ENCODE measurements at places on chromosomes 16 and 17. TPM values are rescaled to one million over a fixed set of nuclear protein-coding genes. Genes with fewer than 3 reads are reported as not detected.
A peak's percentile ranks its signal among the peaks of the same experiment; 100 is the strongest.

DNA sequence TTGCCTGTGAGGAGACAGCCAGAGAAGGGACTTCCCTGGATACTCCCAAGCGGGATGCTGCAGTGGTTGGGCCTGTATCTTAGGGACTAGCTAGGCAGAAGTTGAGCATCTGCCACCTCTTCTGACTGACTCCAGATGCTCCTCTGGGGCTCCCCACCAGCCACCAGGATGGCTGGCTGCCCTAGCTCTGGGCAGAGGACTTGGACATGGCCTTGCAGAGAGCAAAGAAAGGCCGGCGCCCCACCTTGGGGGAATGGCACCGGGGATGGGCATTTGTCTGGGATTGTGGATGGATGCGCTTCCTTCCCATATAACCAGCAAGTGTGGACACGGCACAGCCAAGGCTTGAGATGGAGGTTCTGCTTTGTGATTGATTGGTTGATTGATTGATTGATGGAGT lies 69.0 kb downstream of the OR1D5 start:
- no peak overlapping the region for H3K27ac ChIP-seq
- H3K4me1 ChIP-seq = no peaks in the 10 kb centered on the region
- H3K27me3 ChIP-seq = no peaks in the 10 kb centered on the region
- no peak overlapping the region for H3K4me3 ChIP-seq
- DNase-seq = no peak
- H3K36me3 ChIP-seq = peaks cover 64% of the 10 kb centered on the region

DNA sequence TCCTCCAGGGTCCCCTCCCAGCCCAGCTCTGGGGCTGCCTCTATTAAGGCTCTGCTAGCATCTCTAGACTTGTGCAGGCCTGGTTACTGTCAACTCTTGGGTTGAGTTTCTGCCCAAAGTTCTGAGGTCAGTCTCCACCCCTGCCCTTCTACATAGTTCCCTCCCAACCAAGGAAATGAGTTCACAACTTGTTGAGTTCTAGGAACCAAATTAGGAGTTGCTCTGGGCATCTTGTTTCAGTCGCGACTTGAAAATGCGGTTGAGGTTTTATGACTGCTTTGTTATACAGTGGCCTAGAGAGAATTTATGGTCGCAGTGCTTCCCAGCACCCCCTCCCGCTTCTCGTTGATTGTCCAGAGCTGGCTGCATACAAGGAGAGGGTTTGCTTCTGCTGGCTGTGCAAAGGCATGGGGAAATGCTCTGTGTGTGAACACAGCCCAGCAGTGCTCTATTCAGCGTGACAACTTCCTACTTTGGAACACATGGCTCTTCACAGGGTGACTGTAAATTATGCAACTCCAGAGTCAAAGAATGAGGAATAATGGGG lies 20.2 kb downstream of the GNAO1 start:
- no peak overlapping the region for H3K27ac ChIP-seq
- no peak overlapping the region for H3K4me3 ChIP-seq
- no peaks in the 10 kb centered on the region for H3K4me1 ChIP-seq

- H3K27me3 ChIP-seq = peaks cover 24% of the 10 kb centered on the region
- H3K4me3 ChIP-seq = no peak overlapping the region
- H3K27ac ChIP-seq = no peak overlapping the region
- no peaks in the 10 kb centered on the region for H3K4me1 ChIP-seq
Observed at GRCh38 chr17:36890398-36891168, 46.7 kb upstream of the LHX1 start.

CFAP97D1 gene
- not detected for total RNA-seq

DNA sequence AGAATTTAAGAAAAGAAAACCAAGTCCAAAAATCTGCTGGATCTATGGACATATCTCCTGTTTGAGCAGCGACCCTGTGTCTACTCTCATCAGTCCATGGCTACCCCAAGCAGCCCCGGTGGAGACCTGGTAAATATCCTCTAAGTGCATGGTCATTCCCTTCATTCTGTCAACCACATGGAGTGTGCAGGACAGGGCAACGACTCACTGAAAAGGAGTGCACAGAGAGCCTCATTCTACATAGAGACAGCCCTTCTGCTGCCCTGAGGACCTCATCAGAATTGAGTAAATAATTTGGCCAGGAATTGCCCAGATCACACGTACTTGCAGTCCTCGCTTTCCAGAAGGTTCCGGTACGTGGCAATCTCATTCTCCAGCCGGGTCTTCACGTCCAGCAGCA lies 3.0 kb downstream of the KRT38 start:
- H3K4me1 ChIP-seq = no peaks in the 10 kb centered on the region
- no peak overlapping the region for H3K4me3 ChIP-seq
- no peak overlapping the region for H3K27ac ChIP-seq
- no peaks in the 10 kb centered on the region for H3K36me3 ChIP-seq
- no peak for DNase-seq

GRCh38 chr17:70144260-70144846 lies 25.0 kb upstream of the KCNJ2 start:
- no peaks in the 10 kb centered on the region for H3K36me3 ChIP-seq
- no peak overlapping the region for H3K4me3 ChIP-seq

GRCh38 chr16:31704138-31704537 lies 169.5 kb upstream of the ZNF267 start:
- H3K4me3 ChIP-seq = no peak overlapping the region
- H3K27me3 ChIP-seq = no peaks in the 10 kb centered on the region
- H3K36me3 ChIP-seq = peaks cover 67% of the 10 kb centered on the region
- H3K4me1 ChIP-seq = peaks cover 60% of the 10 kb centered on the region
- DNase-seq = no peak

DNA sequence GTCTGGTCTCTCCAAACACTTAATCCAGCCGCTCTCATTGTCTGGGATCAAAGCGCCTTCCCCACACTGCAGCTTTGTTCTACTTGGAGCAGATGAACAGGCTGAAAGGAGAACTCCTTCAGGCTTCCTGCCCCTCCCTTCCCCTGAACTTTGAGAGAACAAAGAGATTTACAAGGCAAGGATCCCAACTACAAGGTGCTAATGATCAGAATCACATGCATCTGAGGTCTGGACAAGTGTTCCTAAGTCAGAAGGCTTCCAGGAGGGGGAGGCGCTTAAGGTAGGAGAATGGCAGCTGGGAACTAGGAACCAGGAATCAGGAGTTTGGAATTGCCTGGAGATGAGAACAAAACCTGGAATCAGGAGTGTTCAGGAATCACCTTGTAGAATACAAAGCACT lies 606.3 kb upstream of the CDH11 start:
- no peaks in the 10 kb centered on the region for H3K36me3 ChIP-seq
- DNase-seq = no peak
- no peaks in the 10 kb centered on the region for H3K27me3 ChIP-seq

DBF4B gene
- 1.5 TPM for total RNA-seq

GRCh38 chr17:42289611-42290181 lies 1.4 kb downstream of the STAT5A start:
- peak overlapping the region; percentile 87 for H3K27ac ChIP-seq
- peaks cover 52% of the 10 kb centered on the region for H3K4me1 ChIP-seq
- no peaks in the 10 kb centered on the region for H3K27me3 ChIP-seq
- H3K36me3 ChIP-seq = peaks cover 31% of the 10 kb centered on the region

DNA sequence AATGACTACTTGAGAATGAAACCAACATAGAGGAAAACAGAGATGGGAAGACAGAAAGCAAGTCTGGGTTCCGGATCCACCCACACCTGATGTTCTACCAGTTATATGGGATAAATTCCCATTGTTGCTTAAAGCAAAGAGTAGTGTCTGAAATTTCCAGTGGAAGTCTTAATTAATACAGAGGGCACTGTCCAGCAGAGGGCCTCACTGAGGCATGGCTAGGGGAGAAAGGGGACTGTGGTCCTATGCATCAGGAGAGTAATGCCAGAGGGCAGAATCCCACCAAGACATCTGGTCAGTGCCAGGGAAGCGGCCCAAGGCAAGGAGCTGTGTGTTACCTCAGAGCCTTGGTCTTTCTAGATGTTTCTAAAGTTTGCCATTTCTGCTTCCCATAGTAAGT lies 7.5 kb upstream of the UMOD start:
- H3K27ac ChIP-seq = no peak overlapping the region
- no peaks in the 10 kb centered on the region for H3K27me3 ChIP-seq
- H3K36me3 ChIP-seq = no peaks in the 10 kb centered on the region
- H3K4me3 ChIP-seq = no peak overlapping the region

DNA sequence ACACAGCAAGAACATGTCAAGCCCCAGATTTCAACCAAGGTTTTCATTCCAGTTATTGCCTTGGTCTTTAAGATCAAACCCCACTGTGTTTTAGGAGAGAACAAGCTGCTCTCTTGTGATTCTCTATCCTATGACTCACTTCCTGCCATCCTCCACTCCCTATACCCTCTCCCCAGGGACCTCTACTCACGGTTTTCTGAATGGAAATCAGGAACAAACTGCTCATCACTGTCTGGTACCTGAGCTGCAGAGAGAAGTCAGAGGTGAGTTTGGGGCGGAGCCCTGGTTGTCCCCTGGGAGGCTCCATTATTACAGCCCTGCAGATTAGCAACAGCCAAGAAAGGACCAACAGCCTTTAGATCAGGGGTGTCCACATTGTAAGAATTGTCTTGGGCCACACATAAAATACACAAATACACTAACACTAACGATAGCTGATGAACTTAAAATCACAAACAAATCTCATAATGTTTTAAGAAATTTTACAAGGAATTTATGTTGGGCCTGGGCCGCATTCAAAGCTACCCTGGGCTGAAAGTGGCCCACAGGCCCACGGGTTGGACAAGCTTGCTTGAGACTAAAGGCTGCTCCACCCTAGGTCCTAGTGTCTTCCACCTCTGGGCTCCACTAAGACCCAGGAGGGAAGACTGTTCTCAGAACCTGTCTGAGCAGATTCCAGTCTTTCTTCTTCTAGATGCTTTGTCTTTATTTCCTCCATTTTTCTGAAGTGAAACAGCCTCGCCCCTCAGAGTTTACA lies 9.7 kb downstream of the ETV4 start:
- H3K4me3 ChIP-seq = no peak overlapping the region
- H3K4me1 ChIP-seq = no peaks in the 10 kb centered on the region
- H3K27ac ChIP-seq = no peak overlapping the region

- H3K36me3 ChIP-seq = peaks cover 2% of the 10 kb centered on the region
- no peak for DNase-seq
- no peaks in the 10 kb centered on the region for H3K27me3 ChIP-seq
Observed at GRCh38 chr16:69276148-69277115, 34.7 kb upstream of the VPS4A start.

TBC1D3C gene
- total RNA-seq = not detected

DNA sequence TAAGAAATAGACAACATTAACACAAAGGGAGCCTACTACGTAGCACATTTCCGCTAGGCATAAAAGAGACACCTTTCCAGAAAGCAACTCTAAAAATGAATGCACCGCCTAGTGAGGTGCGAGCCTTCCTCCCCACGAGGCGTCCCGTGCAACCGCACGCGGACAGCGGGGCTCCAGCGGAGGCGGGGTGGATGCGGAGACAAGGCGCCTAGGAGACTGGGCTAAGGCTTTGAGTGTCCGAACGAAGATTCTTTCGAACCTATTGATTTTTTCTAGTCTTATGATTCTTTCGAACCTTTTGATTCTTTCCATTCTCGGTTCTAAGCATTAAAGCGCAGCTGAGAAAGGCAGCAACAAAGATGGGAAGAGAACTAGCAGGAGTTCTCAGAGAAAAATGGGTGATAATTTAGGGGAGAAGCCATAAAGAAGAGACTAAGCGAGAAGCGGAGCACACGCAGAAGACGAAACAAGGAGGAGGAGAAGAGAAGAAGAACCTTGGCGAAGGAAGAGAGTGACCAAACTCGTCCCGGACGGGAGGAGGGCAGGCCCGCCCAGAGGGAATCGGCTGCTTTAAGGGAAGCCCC lies 394 bp upstream of the CPD start:
- H3K27me3 ChIP-seq = no peaks in the 10 kb centered on the region
- H3K4me1 ChIP-seq = peaks cover 37% of the 10 kb centered on the region
- H3K36me3 ChIP-seq = no peaks in the 10 kb centered on the region
- DNase-seq = peak; percentile 35
- peak overlapping the region; percentile 88 for H3K27ac ChIP-seq

TXNL4B gene
- 11.5 TPM for total RNA-seq

C16orf96 gene
- 0.27 TPM for total RNA-seq

- H3K4me3 ChIP-seq = no peak overlapping the region
- DNase-seq = peak; percentile 48
- H3K27ac ChIP-seq = no peak overlapping the region
- no peaks in the 10 kb centered on the region for H3K36me3 ChIP-seq
- H3K4me1 ChIP-seq = peaks cover 5% of the 10 kb centered on the region
Observed at GRCh38 chr16:88561485-88562359, 8.5 kb upstream of the ZC3H18 start.

- DNase-seq = peak; percentile 40
- peak within 1 kb of the TSS; percentile 66 for H3K4me3 ChIP-seq
- H3K27me3 ChIP-seq = peaks cover 54% of the 10 kb centered on the region
- H3K36me3 ChIP-seq = no peaks in the 10 kb centered on the region
- H3K27ac ChIP-seq = no peak within 1 kb of the TSS
Observed at GRCh38 chr16:56191156-56191815, at the start of gene GNAO1. Gene GNAO1 (plus strand): TSS chr16:56191489. CDS start chr16:56192236, 747 bp downstream.

DNA sequence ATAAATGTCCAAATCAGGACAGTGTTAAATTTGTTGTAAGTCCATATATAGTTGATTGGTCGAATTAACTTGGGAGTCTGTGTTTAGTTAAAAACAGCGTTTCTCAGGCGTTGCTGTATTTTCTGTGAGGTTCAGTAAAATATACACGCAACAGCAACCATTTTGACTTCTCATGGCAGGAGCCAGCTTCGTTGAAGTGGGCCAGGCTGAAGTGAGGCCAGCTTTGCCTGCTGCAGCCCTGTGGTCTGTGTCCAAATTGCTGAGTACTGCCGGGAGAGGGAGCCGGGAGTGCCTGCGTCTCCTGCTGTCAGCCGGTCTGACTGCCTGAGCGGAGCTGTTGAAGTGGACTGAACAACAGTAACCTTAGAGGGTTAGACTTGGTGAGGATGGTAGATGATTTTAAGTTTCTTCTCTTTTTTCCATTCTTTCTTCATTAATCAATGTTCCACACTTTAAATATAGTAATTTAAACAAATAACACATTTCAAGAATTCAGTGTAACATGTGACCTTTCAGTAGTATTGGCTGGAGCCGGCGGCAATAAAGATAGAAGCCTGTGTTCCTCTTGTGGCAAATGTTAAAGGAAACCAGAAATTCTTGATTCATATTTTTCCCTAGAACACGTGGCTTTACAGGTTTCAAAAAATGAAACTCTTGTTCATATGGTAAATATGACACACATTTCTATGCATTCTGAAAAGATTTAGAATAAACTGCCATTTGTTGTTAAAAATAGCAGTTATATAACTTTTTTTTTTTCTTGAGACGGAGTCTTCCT lies 37.0 kb upstream of the ZNF750 start:
- DNase-seq = no peak
- no peak overlapping the region for H3K4me3 ChIP-seq
- H3K4me1 ChIP-seq = peaks cover 40% of the 10 kb centered on the region
- H3K27me3 ChIP-seq = no peaks in the 10 kb centered on the region

- no peak for DNase-seq
- H3K27me3 ChIP-seq = no peaks in the 10 kb centered on the region
- H3K4me1 ChIP-seq = no peaks in the 10 kb centered on the region
- no peak overlapping the region for H3K4me3 ChIP-seq
- no peak overlapping the region for H3K27ac ChIP-seq
Observed at GRCh38 chr16:82231008-82231787, 61.2 kb upstream of the MPHOSPH6 start.

All from CD4-positive, alpha-beta T cell (primary cell).